ENCODE measurements at places on chromosomes 7 and 10.

GRCh38 chr10:85598646-85599045, 767.9 kb downstream of the GRID1 start:
- no peak for DNase-seq

DNA sequence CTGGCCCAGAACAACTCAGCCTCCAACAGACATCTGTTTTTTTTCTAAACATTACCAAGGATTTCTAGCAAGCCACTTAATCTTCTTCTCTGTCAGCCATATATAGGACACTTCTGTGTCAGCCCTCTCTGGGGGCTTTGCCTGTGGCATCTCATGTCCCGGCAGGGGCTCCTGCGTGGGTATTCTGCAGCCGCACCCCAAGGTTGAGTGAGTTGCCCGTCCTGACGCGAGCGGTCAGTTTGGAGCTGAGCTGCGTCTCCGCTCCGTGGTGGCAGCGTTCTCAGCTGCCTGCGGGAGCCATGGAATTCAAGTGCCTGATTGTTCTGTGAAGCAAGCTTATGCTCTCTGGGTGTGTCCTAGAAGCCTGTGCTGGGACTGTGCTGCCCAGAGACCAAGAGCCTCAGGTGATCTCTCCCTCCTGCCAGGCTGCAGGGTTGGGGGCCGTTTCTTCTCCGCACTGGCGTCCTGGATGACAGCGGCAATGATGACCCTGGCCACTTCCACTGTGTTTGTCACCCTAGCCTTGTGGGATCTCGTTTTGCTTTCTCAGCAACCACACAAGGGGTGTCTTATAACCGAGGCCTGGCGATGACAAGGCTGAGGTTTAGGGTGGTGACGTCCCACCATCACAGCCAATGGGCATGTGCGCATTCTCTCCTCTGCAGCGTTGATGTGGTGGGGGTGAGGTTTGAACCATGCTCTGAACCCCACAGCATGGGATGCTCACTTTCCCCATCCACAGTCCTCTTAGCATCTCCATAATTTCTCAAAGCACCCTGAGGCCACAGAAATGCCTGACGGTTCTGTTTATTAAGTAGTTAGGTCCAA, 612.6 kb upstream of the FOXK1 start:
- DNase-seq: no peak

- DNase-seq: no peak
Measured at GRCh38 chr10:24707445-24707844, 16.2 kb downstream of the ARHGAP21 start.

DNA sequence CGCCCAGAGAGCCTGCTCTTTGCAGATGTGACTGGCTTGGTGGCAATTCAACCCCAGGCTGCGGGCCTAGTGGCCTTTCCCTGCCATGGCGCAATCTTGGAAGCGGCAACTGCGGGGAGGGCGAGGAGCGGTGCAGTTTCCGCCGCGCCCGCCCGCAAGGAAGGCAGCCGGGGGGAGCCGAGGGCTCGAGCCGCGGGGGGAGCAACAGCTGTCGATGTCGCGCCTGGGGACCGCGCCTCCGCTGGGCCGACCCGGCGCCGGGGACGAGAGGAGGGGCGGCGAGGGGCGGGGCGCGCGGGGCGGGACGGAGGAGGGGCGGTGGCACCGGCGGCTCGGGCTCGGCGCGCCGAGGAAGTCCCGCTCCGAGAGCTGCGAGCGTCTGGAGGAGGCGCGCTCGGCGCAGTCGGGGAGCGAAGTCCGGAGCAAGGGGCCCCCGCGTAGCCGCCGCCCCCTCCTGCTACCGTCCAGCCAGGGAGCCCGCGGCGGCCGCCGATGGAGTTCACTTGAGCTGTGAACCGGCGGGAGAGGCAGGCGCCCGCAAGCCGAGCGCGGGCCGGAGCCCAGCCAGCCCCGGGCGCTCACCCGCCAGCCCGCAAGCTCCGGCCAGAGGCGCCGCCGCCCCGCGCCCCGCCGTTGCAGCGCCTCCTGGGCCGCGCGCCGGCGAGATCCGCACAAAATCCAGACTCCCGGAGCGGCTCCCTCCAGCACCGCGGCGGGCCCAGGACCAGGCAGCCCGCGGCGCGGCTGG, 438.1 kb upstream of the GALNT17 start:
- DNase-seq: no peak

DNA sequence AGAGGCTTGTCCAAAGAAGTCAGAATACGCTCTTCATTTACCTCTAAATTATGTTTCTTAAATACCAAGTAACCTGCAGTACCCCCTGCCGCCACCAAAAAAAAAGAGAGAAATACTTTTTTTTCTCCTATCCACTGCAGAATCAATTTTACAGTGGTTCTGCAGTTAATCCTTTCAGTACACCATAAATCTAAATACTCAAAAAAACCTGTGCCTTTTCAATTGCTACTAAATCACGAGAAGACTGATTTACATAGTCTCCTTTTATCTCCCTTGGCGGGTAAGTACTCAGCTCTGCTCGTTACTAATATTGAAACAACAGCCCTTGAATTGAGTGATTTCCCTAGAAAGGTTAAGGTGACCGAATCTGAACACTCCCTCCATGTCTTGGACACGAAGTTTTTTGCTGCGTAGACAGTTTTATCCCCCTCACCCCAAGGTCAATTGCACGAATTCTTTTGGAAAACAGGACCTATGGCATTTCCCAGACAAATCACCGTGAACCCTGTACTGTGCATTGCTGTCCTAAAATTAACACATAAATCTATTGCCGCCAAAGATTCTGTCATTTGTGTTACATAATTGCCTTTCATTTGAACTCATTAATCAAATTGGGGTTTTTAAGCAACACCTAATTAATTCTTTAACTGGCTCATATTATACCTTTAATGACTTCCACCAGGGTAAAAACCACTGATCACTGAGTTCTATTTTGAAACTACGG, 512 bp upstream of the VIM start:
- DNase-seq: no peak

DNA sequence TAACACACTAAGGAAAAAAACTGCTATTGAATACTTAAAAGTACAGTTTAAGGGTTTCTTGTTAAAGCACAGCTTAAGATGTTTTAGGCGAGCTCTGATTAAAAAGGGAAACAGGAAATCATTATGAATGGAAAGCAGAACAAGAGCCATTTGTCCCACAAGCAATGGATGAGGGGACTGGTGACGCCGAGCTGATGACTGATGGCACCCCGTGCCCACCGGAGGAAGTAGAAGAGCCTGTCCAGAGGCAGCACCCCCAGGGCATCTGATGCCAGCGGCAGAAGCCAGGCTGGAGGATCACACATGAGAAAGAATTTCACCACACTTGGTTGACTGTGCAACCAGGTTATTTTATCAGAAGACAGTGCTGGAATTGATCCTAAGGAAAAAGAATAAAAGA, 15.0 kb upstream of the INSIG1 start:
- no peak for DNase-seq

GRCh38 chr7:34845666-34846361, 187.8 kb downstream of the NPSR1 start:
- no peak for DNase-seq

DNA sequence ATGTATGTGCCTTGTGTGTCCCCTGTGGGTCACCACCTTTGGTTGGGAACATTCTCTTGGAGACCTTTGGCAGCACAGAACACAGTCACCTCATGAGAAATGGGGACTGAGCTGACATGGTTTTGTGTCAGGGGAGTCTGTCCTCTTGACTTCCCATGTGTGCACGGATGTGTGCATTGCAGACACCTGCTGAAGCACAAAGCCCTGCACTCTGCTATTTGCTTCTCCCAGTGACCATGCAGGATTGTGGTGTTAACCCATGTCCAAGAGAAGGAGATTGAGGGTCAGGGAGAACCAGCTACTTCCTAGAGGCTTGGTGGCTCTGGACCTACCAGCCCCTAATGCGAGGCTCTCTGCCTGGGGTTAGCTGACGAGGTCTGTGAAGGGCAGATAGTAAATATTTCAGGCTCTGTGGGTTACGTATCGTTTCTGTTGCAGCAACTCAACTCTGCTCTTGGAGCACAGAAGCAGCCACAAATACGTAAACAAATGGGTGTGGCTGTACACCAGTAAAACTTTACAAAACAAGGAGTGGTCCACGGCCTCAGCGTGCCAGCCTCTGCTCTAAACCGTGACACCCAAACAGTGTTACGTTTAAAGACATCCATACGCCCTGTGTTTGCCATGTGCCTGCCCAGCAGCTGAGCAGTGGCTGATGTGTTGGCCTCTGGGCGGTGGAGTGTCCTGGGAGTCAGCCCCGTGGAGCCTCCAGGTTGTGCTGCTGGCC, 51.7 kb downstream of the ADCY1 start:
- DNase-seq: no peak
